Activated CD4-positive, alpha-beta memory T cell treated with anti-CD3 and anti-CD28 coated beads, Interleukin-2, amount 10 ng/mL, durations not matched to agents 7 days and 5 days (primary cell): ENCODE measurements at places on chromosomes 1 and 21. TPM values are rescaled to one million over a fixed set of nuclear protein-coding genes. Genes with fewer than 3 reads are reported as not detected.

The GOLT1A gene
- total RNA-seq: not detected

The NBPF6 gene
- not detected for total RNA-seq

The ETV3L gene
- total RNA-seq: not detected

The CAPN8 gene
- total RNA-seq: not detected

The MIXL1 gene
- total RNA-seq: not detected

The TMEM82 gene
- not detected for total RNA-seq

The EPHA2 gene
- total RNA-seq: not detected

The RAB7B gene
- total RNA-seq: not detected

The TNFRSF18 gene
- total RNA-seq: 115 TPM

The C1orf87 gene
- total RNA-seq: not detected

The GNG12 gene
- 0.05 TPM for total RNA-seq

DNA sequence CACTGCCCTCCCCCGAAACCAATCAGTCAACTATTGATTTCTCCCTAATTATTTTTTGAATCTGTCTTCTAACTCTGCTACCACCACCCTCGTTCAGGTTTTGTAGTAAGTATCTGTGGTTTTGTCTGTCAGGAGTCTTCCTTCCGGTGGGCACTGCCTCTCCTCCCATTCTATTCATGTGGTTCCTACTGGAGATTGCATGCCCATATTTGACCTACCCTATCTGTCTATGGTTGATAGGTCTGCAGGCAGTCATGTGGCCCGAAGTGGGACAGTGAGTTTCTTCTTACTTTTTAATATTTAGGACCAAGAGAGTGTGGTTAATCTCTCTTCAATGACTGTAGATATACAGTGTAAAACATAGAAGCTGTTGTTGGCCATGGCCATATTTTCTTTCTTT, 17.8 kb upstream of the MAST2 start:
- peaks cover 23% of the 10 kb centered on the region for H3K27me3 ChIP-seq
- peak overlapping the region; percentile 41 for H3K4me3 ChIP-seq
- H3K36me3 ChIP-seq: no peaks in the 10 kb centered on the region
- DNase-seq: peak; percentile 63

DNA sequence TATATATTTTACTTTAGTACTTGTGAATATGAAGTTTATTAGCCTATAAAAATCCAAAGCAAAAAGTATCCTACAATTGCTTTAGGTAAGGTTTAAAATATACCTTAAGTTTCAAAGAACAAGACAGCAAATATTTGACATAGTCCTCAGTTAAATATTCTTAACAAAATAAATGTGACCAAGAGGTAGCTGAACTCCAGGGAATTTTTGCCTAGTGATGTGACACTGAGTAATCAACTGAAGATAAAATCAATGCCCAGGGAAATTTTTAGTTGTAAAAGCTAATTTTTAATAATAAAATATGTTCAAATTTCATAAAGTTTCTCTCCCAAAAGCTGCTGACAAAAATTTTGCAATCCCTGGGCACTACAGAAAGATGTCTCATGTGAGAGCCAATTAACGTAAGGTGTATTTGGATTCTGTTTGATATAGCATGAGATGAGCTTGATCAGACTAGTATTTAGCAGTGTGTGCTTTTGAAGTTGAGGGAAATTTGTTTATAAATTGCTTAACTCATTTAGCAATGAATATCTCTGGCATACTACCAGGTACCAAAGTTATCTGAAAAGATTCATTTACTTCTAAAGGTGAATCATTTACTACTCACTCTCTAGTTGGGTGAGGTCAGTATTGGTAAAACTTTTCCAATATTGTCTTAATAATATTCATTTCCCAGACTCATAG, 80.2 kb upstream of the PALMD start:
- no peak overlapping the region for H3K27ac ChIP-seq
- DNase-seq: no peak
- H3K36me3 ChIP-seq: no peaks in the 10 kb centered on the region
- no peaks in the 10 kb centered on the region for H3K4me1 ChIP-seq
- H3K4me3 ChIP-seq: no peak overlapping the region

- peaks cover 2% of the 10 kb centered on the region for H3K4me1 ChIP-seq
- H3K4me3 ChIP-seq: no peak overlapping the region
- H3K27me3 ChIP-seq: peaks cover 9% of the 10 kb centered on the region
- no peaks in the 10 kb centered on the region for H3K36me3 ChIP-seq
Measured at GRCh38 chr1:21184276-21184675, 7.6 kb upstream of the EIF4G3 start.

DNA sequence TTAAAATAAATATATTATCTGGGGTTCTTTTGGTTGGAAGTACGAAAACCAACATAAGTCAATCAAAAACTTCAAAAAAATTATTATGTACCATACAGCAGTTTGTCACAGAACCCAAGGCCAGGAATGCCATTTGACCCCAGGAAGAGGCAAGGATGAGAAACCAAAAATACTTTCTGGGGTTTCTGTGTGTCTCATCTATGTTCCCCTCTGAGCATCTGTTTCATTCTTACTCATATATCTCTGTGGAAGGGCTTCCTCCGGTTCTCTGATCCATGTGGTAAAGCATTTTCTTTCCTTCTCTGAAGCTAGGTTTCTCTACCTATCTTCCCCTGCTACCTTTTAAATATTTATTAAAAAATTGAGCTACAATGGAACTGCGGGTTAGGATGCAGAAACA, 9.8 kb upstream of the FCRL1 start:
- no peak overlapping the region for H3K27ac ChIP-seq
- no peak overlapping the region for H3K4me3 ChIP-seq
- peaks cover 4% of the 10 kb centered on the region for H3K27me3 ChIP-seq
- no peaks in the 10 kb centered on the region for H3K36me3 ChIP-seq
- no peaks in the 10 kb centered on the region for H3K4me1 ChIP-seq

DNA sequence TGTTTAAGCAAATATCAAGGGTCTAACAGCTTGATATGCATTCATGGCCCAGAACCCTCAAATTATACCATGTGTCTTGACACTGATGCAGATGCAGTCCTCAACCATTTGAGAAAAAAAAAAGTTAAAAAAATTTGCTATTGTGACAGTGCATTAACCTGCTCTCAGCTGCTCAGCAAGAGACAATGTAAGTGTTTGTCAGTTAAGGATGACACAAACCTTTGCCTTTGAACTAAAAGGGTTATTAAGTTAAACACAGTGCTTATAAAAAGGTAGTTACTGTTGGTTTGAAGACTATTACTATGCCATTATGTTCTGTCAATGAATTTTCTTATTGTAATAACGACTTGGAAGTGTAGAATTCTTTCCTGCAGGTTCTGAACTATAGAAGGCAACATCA, 655.6 kb upstream of the NEGR1 start:
- H3K27ac ChIP-seq: no peak overlapping the region
- H3K27me3 ChIP-seq: no peaks in the 10 kb centered on the region
- no peak overlapping the region for H3K4me3 ChIP-seq
- DNase-seq: no peak
- H3K36me3 ChIP-seq: no peaks in the 10 kb centered on the region

DNA sequence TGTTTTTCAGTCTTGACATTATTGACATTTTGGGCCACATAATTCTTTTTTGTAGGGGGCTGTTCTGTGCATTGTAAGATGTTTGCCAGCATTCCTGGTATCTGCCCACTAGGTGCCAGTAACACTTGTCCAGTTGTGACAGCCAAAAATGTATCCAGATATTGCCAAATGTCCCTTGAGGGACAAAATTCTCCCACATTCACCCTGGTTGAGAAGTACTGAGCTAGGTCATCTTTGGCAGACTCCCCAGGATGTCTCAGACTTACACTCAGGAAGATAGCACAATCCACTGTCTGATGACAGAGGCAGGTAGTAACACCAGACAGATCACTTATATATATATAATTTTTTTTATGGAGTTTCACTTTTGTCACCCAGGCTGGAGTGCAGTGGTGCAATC, 5.9 kb downstream of the CD48 start:
- DNase-seq: no peak
- H3K27ac ChIP-seq: no peak overlapping the region
- H3K36me3 ChIP-seq: peaks cover 54% of the 10 kb centered on the region
- H3K4me3 ChIP-seq: no peak overlapping the region
- peaks cover 55% of the 10 kb centered on the region for H3K4me1 ChIP-seq
- H3K27me3 ChIP-seq: no peaks in the 10 kb centered on the region

GRCh38 chr1:108644984-108645383, 15.9 kb downstream of the HENMT1 start:
- peaks cover 76% of the 10 kb centered on the region for H3K4me1 ChIP-seq
- H3K36me3 ChIP-seq: peaks cover 42% of the 10 kb centered on the region
- DNase-seq: peak; percentile 67
- peak overlapping the region; percentile 98 for H3K27ac ChIP-seq
- no peaks in the 10 kb centered on the region for H3K27me3 ChIP-seq

- DNase-seq: no peak
- no peaks in the 10 kb centered on the region for H3K4me1 ChIP-seq
- H3K4me3 ChIP-seq: no peak overlapping the region
- H3K27me3 ChIP-seq: no peaks in the 10 kb centered on the region
Measured at GRCh38 chr1:3011631-3012455, 9.4 kb upstream of the ACTRT2 start.

- no peak for DNase-seq
- no peak overlapping the region for H3K27ac ChIP-seq
- no peaks in the 10 kb centered on the region for H3K36me3 ChIP-seq
- H3K4me1 ChIP-seq: no peaks in the 10 kb centered on the region
- H3K4me3 ChIP-seq: no peak overlapping the region
Measured at GRCh38 chr1:201707027-201707426, 121.9 kb upstream of the IPO9 start.

DNA sequence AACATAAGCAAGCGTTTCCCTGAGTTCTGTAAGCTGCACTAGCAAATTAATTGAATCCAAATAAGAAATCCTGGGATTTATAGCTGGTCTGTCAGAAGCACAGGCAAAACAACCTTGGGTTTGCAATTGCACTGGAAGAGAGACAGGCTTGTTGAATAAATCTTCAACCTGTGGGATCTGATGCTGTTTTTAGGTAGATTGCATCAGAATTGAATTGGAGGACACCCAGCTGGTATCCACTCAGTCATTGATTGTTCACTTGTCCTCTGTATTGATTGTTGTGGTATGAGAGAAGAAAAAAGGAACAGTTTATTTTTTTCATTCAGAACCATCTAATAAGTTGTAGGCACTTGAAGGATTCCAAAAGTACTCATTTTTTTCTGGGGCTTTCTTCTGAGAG, 497.4 kb downstream of the SIPA1L2 start:
- no peak overlapping the region for H3K4me3 ChIP-seq
- peaks cover under 1% of the 10 kb centered on the region for H3K4me1 ChIP-seq

DNA sequence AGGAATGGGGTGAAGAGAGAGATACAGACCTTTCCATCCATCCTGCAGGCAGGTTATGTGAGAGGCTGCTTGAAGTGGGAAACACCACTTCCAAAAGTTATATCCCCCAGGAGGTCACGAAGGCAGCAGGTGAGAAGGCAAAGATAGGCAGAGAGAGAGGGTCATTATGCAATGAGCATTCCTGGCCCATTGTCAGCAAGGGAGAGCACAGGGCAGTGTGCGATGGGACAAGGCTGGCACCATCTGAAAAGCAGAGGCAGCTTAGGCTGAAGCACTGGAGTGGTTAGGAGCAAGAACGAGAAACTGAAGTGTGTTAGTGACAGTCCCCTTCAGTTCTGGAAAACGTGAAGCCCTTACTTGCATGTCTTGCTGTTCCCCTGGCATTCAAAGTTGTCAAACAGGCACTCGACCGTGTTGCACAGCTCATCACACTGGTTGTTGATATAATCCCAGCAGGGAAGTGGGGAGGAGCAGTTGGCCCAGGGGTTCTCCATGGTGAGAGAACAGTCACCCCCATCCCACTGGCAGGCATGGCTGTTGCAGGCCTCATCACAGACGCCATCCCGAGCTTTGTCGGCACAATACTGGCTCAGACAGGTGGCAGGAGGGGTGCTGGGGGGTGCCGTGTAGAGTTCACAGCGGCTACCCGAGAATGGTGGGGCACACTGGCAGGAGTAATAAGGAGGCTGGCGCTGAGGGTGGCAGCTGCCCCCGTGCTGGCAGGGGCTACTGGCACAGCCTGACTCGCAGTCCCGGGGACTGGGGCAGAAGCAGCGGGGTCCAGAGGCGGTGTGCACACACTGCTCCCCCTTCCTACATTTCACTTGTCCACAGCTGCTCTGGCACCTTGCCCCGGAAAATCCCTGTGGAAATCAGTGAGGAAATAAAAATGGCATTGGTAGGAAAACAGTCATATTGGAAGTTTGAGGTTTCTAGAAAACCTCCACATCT, 28.9 kb upstream of the ADAM30 start:
- H3K36me3 ChIP-seq: peaks cover 64% of the 10 kb centered on the region
- H3K4me3 ChIP-seq: no peak overlapping the region
- H3K27me3 ChIP-seq: no peaks in the 10 kb centered on the region

- no peaks in the 10 kb centered on the region for H3K36me3 ChIP-seq
- no peak overlapping the region for H3K27ac ChIP-seq
- DNase-seq: no peak
- H3K4me3 ChIP-seq: no peak overlapping the region
Measured at GRCh38 chr1:201320168-201320788, 37.0 kb downstream of the PKP1 start.

- peaks cover 76% of the 10 kb centered on the region for H3K4me1 ChIP-seq
- H3K27ac ChIP-seq: peak overlapping the region; percentile 98
- H3K4me3 ChIP-seq: peak overlapping the region; percentile 8
- H3K27me3 ChIP-seq: no peaks in the 10 kb centered on the region
- peak; percentile 60 for DNase-seq
- peaks cover 34% of the 10 kb centered on the region for H3K36me3 ChIP-seq
Measured at GRCh38 chr1:108643492-108644335, 17.2 kb downstream of the HENMT1 start.

GRCh38 chr21:41166884-41167283, 1.1 kb upstream of the BACE2 start:
- H3K36me3 ChIP-seq: no peaks in the 10 kb centered on the region
- no peak overlapping the region for H3K27ac ChIP-seq
- H3K4me1 ChIP-seq: peaks cover 9% of the 10 kb centered on the region
- no peak for DNase-seq

DNA sequence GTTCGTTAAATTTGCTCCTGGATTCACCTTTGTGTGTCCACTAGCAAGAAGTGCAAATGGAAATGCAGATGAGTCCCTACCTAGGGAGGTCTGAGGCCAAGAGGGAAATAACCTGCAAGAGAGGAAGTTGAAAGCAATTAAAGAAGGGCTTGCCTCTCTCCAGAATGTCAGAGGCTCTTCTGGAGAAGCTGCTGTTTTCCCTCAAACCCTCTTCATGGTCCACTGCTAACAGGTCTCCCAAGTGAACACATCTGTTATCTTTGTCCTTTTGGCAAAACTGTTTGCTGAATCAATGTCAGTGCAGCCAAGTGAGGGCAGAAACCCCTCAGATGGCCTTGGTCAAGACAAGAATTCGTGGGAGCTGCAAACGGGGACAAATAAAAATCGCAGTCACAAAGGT, 177.3 kb upstream of the PLXNA2 start:
- H3K27ac ChIP-seq: no peak overlapping the region
- H3K4me1 ChIP-seq: no peaks in the 10 kb centered on the region
- no peak overlapping the region for H3K4me3 ChIP-seq
- no peak for DNase-seq
- no peaks in the 10 kb centered on the region for H3K36me3 ChIP-seq
